ENCODE measurements at places on chromosomes 1 and 21. TPM values are rescaled to one million over a fixed set of nuclear protein-coding genes. Genes with fewer than 3 reads are reported as not detected.

Gene OLFML2B
- 7.1 TPM for total RNA-seq

Gene CELA2A
- not detected for total RNA-seq

Gene TSTD1
- total RNA-seq = 34.8 TPM

Gene NTMT2
- not detected for total RNA-seq

Gene SLC30A10
- total RNA-seq = not detected

Gene YBEY
- total RNA-seq = 14.4 TPM

Gene LMX1A
- total RNA-seq = not detected
